ENCODE measurements at places on chromosomes 12 and 14.

GRCh38 chr14:73467800-73468199 lies 9.5 kb upstream of the NUMB start:
- DNase-seq = no peak

DNA sequence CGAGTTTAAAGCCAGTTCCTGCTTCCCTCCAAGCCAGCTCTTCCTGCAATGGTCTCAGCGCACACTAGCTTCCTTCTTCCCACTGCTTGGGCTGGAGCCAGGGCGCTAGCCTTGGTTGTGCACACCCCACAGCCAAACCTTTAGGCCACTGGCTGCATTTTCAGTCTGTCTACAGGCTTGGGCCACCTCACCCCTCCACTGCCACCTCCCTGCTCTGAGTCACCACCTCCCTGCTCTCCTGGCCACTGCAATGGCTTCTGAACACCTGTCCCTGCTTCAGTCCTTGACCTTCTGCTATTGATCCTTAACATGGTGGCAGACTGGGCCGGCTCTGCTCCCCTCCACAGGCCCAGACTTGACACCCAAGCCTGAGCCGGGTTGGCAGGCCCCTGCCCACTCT lies 151.1 kb downstream of the RBM19 start:
- DNase-seq = no peak

DNA sequence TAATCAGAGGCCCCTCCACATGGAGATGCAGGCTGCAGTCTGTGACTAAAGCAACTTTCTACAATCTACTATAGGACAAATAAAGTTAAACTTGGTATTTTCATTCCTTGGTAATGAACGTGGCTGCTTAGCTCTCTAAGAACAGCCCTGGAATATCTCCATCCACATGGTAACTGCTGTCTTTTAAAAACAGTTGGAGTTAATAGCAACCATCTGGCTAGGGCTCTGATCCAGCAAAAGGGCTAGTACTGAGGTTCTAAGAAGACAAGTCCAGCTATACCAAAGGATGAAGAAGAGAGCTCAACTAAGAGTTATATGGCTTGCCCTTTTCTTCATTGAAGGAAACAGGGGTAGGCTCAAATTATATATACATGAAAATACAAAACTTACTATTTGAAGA lies 920.1 kb downstream of the FLRT2 start:
- no peak for DNase-seq

- no peak for DNase-seq
Observed at GRCh38 chr12:101941306-101942249, 64.2 kb downstream of the DRAM1 start.

GRCh38 chr12:3881281-3881950 lies 8.2 kb upstream of the PARP11 start:
- DNase-seq = no peak

- DNase-seq = no peak
Observed at GRCh38 chr12:17818931-17819330, 271.1 kb downstream of the RERGL start.

- no peak for DNase-seq
Observed at GRCh38 chr14:58635091-58635830, 2.5 kb upstream of the DACT1 start.

DNA sequence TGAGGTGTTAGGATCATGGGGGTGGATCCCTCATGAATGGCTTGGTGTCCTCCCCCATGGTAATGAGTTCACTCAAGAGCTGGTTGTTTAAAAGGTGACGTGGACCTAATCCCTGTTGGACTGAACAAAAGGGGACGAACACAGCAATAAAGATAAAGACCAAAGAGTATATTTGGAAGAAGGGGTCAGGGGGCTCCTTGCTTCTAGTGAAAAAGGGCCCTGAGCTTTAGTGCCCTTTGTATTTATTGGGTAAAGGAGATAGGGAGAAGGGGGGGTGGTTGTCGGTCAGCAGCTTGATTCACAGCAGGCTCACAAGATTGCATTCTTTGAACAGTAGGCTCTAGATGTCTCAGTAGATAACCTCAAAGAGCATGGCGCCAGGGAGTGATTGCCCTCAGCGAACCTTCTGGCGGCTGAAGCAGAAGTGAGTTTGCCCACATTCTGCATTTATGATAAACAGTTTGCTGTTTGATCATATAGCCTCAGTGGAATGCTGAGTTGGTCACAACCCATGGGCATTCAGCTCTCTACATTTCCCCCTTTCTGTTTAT lies 25.9 kb upstream of the MAPKAPK5 start:
- no peak for DNase-seq

All from effector memory CD4-positive, alpha-beta T cell (primary cell).